ENCODE measurements at places on chromosomes 1 and 21.

DNA sequence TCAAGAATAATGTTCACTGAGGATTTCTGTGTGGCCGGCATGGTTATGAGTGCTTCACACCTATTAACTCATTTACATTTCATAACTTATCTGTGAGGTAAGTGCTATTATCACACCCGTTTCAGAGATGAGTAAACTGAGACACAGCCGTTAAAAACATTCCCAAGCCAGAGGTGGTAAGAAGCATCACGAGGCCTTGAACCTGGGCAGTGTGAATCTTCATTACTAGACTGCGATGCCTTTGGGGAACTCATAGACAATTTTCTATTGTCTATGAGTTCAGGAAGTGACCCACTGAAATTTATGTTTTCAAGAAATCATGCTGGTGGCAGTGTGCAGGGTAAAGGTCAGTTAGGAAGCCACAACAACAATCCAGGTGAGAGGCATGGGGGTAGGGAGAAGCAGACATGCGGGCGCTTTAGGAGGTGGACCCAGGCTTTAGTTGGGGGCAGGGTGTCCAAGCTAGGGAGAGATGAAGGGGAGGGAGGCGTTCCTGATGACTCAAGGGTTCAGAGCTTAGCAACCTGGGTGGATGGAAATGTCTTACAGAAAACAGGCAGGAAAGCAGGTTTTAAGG is 14.5 kb downstream of the GNG12 start:
- no peaks in the 10 kb centered on the region for H3K36me3 ChIP-seq
- H3K27ac ChIP-seq = no peak overlapping the region
- no peaks in the 10 kb centered on the region for H3K4me1 ChIP-seq
- peaks cover 27% of the 10 kb centered on the region for H3K27me3 ChIP-seq
- DNase-seq = no peak

GRCh38 chr1:46522969-46523320 is 28.5 kb downstream of the KNCN start:
- peaks cover 32% of the 10 kb centered on the region for H3K4me1 ChIP-seq
- peaks cover 23% of the 10 kb centered on the region for H3K27me3 ChIP-seq
- DNase-seq = no peak
- H3K36me3 ChIP-seq = no peaks in the 10 kb centered on the region
- H3K27ac ChIP-seq = no peak overlapping the region

DNA sequence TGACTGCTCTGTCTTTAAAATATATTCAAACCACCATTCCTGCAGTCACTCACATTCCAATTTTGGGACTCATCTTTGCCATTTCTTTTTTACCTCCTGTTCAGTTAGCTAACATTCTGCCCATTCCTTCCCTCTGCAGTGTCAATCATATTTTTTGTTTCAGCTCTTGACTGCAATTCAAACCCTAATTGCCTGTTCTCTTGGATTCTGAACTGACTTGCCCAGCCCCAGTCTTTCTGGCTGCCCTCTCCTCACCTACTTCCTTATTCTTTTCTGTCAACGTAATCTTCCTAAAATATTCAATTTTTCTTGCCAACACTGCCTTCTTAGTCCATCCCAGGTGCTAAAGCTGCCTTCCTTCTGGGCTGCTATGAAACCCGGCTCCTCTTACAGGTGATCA is 6.1 kb downstream of the PRDM2 start:
- peaks cover 46% of the 10 kb centered on the region for H3K4me1 ChIP-seq
- H3K27ac ChIP-seq = peak overlapping the region; percentile 31
- no peak for DNase-seq
- peaks cover 13% of the 10 kb centered on the region for H3K36me3 ChIP-seq
- no peak overlapping the region for H3K4me3 ChIP-seq
- H3K27me3 ChIP-seq = no peaks in the 10 kb centered on the region

DNA sequence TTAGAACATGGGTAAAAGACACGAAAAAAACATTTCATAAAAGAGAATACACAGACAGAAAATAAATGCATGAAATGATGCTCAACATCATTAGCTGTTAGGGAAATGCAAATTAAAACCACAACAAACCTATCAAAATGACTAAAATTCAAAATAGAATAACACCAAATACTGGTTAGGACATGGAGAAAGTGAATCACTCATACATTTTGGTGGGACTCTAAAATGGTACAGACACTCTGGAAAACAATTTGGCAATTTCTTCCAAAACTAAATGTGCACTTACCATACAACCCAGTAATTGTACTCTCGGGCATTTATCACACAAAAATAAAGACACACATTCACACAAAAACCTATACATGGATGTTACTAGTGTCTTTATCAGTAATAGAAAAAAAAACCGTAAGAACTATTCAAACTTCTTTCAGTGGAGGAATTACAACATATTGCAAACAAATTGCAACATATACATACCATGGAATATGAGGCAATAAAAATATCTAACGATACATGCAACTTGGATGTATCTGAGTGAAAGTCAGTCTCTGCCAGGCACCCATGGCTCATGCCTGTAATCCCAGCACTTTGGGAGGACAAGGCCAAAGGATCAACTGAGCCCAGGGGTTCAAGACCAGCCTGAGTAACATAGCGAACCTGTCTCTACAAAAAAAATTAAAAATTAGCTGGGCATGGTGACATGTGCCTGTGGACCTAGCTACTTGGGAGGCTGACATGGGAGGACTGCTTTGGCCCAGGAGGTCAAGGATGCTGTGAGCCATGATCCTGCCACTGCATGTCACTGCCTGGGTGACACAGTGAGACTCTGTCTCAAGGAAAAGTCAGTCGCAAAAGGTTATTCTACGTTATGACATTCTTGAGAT is 19.6 kb downstream of the HSF2BP start:
- H3K4me3 ChIP-seq = no peak overlapping the region
- no peaks in the 10 kb centered on the region for H3K36me3 ChIP-seq
- peaks cover 2% of the 10 kb centered on the region for H3K27me3 ChIP-seq

GRCh38 chr1:180031664-180032063 is 77.1 kb downstream of the CEP350 start:
- peaks cover 41% of the 10 kb centered on the region for H3K36me3 ChIP-seq
- no peak overlapping the region for H3K27ac ChIP-seq
- DNase-seq = no peak
- H3K27me3 ChIP-seq = no peaks in the 10 kb centered on the region
- peaks cover 5% of the 10 kb centered on the region for H3K4me1 ChIP-seq
- no peak overlapping the region for H3K4me3 ChIP-seq

DNA sequence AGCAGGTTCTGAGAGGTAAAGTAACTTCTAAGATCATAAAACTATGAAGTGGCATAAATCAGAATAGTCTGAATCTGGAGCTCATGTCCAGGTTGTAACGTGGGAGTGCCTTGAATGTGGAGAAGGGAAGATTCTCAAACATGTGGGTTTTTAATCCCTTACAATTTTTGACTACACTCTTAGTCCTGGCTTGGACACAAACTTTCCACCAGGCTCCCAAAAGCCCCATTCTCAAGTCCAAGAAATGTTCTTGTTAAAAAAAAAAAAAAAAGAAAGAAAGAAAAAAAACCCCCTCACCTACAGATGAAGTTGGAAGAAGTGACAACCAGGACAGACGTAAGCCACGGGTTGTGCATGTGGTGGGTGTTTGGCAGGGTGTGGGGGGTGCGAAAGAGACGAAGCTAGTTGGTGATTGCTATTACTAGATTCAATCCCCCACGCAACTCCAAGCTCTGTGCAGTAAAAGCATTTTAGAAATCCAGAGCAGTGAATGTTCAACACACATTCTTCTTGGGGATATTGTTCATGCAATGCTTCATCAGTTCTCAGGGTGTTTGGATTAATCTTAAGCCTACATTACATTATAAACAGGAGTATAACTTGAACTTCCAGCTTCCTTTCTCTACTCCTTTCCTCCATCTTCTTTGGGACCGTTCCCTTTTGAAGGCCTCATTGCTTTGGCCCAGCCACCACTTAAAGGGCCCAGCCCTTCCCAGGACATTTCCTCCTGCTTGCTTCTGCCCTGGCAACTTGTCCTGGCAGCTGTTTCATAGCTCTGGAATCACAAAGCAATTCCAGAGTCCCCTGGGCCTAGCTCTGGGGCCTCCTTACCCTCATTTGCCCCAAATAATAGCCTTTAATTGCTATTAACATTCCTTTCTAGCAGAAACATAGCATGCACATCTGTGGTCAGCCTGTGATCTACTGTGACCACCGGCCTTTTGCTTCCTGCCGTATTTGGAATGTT is 41.8 kb downstream of the PHC2 start:
- H3K27ac ChIP-seq = no peak overlapping the region
- no peaks in the 10 kb centered on the region for H3K4me1 ChIP-seq
- no peaks in the 10 kb centered on the region for H3K36me3 ChIP-seq
- no peak for DNase-seq

DNA sequence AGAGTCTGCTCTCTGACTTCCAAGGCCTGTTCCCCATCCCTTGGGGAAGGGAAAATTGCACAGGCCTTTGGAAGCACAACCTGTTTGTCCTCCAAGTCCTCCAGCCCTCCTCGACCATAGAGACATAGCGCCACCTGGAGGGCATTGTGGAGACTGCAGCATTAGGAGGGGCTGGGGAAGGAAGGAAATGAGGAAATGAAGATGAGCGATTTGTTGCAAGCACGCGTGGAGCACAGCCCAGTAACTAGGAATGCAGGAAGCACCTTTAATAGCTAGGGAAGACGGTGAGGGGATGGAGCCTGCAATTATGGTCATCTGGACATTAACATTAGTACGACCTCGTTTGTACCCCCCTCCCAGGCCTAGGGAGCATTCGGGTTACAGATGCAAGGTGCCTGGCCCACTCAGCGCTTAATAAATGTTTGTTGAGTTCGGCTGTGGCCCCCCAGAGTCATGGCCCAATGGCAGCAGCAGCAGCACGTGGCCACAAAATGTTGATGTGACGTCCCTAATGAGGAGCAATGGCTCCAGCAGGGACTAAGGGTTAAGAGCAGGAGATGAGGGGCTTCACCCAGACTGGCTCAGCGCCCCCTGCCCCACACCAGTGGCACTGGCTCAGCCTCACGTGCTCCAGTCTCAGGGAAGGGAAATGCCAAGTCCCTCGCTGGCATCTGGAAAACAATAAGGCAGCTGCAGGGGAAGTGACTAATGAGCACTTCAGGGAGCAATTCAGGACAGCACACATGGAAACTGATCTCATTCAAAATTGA is 8.0 kb upstream of the CAMK2N1 start:
- no peak overlapping the region for H3K4me3 ChIP-seq
- H3K36me3 ChIP-seq = peaks cover 4% of the 10 kb centered on the region
- peaks cover 20% of the 10 kb centered on the region for H3K27me3 ChIP-seq
- peak; percentile 85 for DNase-seq
- no peak overlapping the region for H3K27ac ChIP-seq

GRCh38 chr1:7632176-7632575 is 138.9 kb upstream of the VAMP3 start:
- DNase-seq = no peak
- no peaks in the 10 kb centered on the region for H3K4me1 ChIP-seq
- no peak overlapping the region for H3K4me3 ChIP-seq
- no peaks in the 10 kb centered on the region for H3K36me3 ChIP-seq
- no peak overlapping the region for H3K27ac ChIP-seq

All from activated CD8-positive, alpha-beta memory T cell treated with anti-CD3 and anti-CD28 coated beads, Interleukin-2, amount 10 ng/mL, durations not matched to agents 7 days and 5 days (primary cell).